H1 (cell line): ENCODE measurements at places on chromosomes 5 and 9. TPM values are rescaled to one million over a fixed set of nuclear protein-coding genes. Genes with fewer than 3 reads are reported as not detected.

The OMD gene
- total RNA-seq, result not detected in 2 replicates

The HRH2 gene
- total RNA-seq, result 8.1 and 9.3 TPM in 2 replicates

The RNF224 gene
- total RNA-seq, result 0.17 TPM in 1 of 2 replicates, not detected in the other

The SPDL1 gene
- 44.5 and 45.5 TPM in 2 replicates for total RNA-seq

The IL4 gene
- not detected in 2 replicates for total RNA-seq

The PCDHGA7 gene
- 0.73 and 1.1 TPM in 2 replicates for total RNA-seq

The SLCO6A1 gene
- total RNA-seq, result 0.54 and 0.56 TPM in 2 replicates

The HSPB3 gene
- not detected in 2 replicates for total RNA-seq

The OR1J4 gene
- not detected in 2 replicates for total RNA-seq

DNA sequence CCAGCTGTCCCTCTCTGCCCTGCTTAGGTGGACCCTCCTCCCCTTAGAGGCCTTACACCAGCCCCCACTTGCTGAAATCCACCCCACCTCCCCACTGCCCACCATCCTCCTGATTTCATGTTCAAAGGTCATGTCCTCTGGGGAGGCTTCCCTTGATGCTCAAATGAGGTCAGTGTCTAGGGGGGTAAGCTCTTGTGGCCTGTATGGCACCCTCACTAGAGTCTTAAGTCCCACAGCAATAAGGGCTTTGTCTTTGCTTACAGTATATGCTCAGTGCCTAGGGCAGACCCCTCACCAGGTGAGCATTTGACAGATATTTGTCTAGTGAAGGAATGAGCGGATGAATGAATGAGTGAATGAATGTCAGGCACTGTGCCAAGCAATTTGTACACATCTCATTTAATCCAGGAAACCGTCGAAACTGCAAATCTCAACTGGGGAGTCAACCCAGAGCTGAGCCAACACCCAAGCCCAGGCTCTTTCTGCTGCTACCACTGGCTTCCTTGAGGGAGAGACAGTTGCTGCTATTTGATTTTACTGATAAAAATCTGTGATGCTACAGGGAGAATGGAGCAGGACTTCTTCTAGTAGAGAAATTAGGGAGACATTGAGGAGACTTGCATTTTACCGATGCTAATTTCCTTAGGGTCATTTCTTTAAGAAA lies 101.9 kb downstream of the IQGAP2 start:
- H3K4me1 ChIP-seq, result peaks cover 9% of the 10 kb centered on the region
- DNase-seq, result no peak
- no peaks in the 10 kb centered on the region for H3K27me3 ChIP-seq
- H3K4me3 ChIP-seq, result no peak overlapping the region
- H3K27ac ChIP-seq, result no peak overlapping the region
- H3K36me3 ChIP-seq, result no peaks in the 10 kb centered on the region

DNA sequence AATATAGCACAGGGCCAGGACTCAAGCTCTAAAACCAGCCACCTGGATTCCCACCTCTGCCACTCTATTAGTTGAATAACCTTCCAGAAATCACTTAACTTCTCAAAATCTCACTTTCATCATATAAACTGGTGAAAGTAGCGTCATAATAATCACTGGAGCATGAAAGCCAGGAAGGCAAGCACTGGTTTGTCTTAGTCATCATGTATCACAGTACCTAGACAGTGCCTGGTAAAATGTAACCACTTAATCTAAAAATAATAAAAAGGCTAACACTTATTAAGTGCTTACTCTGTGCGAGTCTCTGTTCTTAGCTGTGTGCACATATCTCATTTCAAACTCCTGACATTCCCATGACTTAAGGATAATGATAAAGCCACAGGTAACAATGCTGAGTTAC lies 109.4 kb downstream of the ASTN2 start:
- H3K27me3 ChIP-seq, result no peaks in the 10 kb centered on the region
- DNase-seq, result no peak
- no peaks in the 10 kb centered on the region; the same call in 1 of the 2 replicates for H3K4me1 ChIP-seq
- no peak overlapping the region for H3K4me3 ChIP-seq

- no peak for DNase-seq
- no peaks in the 10 kb centered on the region for H3K36me3 ChIP-seq
- no peak overlapping the region for H3K27ac ChIP-seq
- no peaks in the 10 kb centered on the region for H3K4me1 ChIP-seq
- H3K27me3 ChIP-seq, result no peaks in the 10 kb centered on the region
- H3K4me3 ChIP-seq, result no peak overlapping the region
Observed at GRCh38 chr9:99851500-99851822, 29.8 kb downstream of the NR4A3 start.

DNA sequence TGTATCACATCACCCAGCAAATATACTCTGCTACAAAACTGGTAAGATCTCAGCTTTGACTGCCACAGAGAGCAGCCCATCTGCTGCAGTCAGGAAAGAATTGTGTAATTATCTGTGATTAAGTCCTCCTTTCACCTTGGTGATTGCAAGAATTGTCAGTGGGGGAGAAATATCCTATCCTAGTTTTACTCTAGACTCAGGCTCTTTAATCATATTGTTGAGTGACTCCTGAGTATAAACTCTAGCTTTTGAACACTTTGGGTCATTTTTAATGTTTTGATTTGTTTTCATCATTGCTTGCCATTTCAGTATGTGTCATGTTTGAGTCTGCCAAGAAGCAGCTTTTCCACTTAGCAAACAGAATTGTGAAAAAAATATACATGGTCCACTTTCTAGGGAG lies 32.1 kb downstream of the VCAN start:
- no peaks in the 10 kb centered on the region for H3K4me1 ChIP-seq
- H3K27ac ChIP-seq, result no peak overlapping the region
- H3K27me3 ChIP-seq, result no peaks in the 10 kb centered on the region
- DNase-seq, result no peak

GRCh38 chr9:20513126-20513913 lies 109.0 kb downstream of the MLLT3 start:
- H3K36me3 ChIP-seq, result no peaks in the 10 kb centered on the region
- no peaks in the 10 kb centered on the region for H3K27me3 ChIP-seq
- H3K27ac ChIP-seq, result no peak overlapping the region
- no peak for DNase-seq
- H3K4me1 ChIP-seq, result no peaks in the 10 kb centered on the region

DNA sequence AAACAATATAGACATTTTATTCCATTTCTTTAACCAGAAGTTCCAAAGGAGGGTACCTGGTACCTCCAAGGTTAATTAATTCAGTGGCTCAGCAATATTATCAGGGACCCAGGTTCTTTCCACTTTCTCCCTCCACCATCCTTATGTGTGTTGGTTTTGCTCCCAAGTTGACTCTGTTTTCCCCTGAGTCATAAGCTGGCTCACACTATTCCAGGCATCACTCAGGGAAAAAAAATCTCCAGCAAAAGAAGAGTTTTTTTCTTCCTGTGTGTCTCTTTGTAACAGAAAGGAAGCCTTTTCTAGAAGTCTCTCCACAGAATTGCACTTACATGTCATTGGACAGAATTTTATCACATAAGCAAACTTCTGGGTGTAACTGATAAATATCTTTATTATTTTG lies 31.2 kb upstream of the GALNT10 start:
- H3K36me3 ChIP-seq, result no peaks in the 10 kb centered on the region
- H3K27me3 ChIP-seq, result no peaks in the 10 kb centered on the region
- H3K4me1 ChIP-seq, result peaks cover 2% of the 10 kb centered on the region; the same call in 1 of the 2 replicates

DNA sequence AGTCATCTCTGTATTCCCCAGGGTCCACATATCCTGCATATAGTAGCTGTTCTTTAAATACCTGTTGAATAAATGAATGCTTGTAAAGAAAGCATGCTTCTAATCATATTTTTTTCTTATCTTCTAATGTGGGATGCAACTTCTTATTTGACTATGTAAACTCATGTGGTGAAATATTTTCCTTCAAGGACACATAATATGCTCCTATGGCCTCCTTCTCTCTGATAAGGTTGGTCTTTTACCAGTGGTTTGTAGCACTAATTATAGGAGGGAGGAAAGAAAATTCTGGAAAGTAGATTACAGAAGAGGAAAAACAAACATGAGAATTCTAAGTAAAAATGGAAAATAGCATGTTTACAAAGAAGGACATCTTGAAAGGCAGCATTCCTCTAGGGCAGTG lies 28.6 kb upstream of the C5orf63 start:
- DNase-seq, result no peak
- H3K27me3 ChIP-seq, result no peaks in the 10 kb centered on the region

- no peaks in the 10 kb centered on the region for H3K27me3 ChIP-seq
- no peak overlapping the region for H3K27ac ChIP-seq
- H3K4me3 ChIP-seq, result no peak overlapping the region
- DNase-seq, result no peak
- H3K4me1 ChIP-seq, result no peaks in the 10 kb centered on the region
- H3K36me3 ChIP-seq, result peaks cover 2% of the 10 kb centered on the region; the same call in 1 of the 2 replicates
Observed at GRCh38 chr5:90518661-90519060, 10.7 kb downstream of the LYSMD3 start.

- H3K4me3 ChIP-seq, result no peak overlapping the region
- no peak overlapping the region for H3K27ac ChIP-seq
- H3K27me3 ChIP-seq, result no peaks in the 10 kb centered on the region
- DNase-seq, result no peak
- H3K4me1 ChIP-seq, result peaks cover 16% of the 10 kb centered on the region
- peaks cover 2% of the 10 kb centered on the region; the same call in 1 of the 2 replicates for H3K36me3 ChIP-seq
Observed at GRCh38 chr9:38003230-38003629, 65.8 kb downstream of the SHB start.

- H3K4me3 ChIP-seq, result no peak overlapping the region
- DNase-seq, result no peak
- no peaks in the 10 kb centered on the region for H3K4me1 ChIP-seq
Observed at GRCh38 chr5:13766236-13766635, 178.3 kb downstream of the DNAH5 start.

GRCh38 chr9:94867842-94868312 lies 141.4 kb downstream of the AOPEP start:
- no peaks in the 10 kb centered on the region for H3K27me3 ChIP-seq
- no peaks in the 10 kb centered on the region for H3K36me3 ChIP-seq
- no peak overlapping the region for H3K27ac ChIP-seq

DNA sequence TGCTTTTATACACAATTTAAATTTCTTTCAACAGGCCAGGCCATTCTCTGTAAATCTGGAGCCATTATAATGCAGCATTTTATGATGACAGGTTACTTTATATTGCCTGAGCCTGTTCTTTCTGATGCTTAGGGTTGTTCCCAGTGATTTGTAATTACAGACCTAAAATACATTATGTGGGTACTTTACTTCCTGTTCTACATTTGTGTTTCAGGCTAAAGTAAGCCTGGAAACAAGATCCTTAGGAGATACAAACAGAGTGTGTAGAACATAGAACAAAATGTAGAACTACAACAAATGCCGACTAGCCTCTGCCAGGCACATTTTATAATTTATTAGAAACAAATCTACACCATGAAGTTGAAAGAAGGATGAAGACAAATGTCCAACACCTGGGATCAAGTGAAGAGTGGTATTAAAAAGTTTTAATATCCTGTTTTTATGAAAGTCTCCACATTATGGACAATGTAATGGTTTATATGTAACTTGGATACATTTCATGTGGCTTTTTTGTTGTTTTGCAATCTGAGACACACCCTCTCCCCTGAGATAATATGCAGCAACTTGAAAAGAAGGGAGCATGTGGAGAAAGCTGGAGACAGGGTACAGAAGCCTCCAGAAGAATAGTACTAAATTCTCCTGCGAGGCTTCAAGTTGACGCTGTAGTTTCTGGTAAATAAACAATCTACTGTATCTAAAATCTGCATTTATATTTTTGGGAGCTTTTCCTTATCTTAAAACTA lies 46.9 kb downstream of the VCAN start:
- peaks cover 65% of the 10 kb centered on the region for H3K36me3 ChIP-seq
- H3K4me1 ChIP-seq, result no peaks in the 10 kb centered on the region
- H3K27me3 ChIP-seq, result peaks cover 1% of the 10 kb centered on the region
- no peak for DNase-seq

DNA sequence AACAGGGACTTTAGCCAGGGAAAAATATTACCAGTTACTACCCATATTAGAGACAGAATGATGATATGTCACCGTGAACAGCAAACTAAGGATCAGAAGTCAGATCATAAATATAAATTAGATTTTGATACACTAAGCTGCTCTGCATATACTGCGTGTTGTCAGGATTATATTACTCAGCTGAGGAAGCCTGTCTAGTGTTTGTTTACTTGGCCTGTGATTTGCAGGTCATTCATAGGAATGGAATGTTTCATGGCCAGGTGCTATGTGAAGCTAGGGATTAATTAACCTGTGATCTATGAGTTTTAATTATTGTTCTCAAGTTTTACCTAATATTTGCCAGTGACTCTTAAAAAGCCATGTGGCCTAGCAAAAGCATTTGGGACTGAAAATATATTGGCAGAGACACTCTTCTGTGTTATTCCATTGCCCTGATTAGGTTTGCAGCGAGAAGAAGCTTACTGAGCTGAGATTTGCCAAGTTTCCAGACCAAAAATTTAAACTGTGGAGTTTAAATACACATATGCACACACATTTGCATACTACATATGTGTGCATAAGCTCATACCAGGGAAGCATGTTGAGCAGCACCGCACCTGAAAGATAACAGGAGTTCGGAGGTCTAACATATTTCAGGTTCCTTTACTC lies 496.3 kb upstream of the GRIA1 start:
- no peaks in the 10 kb centered on the region for H3K27me3 ChIP-seq
- H3K36me3 ChIP-seq, result no peaks in the 10 kb centered on the region
- H3K4me1 ChIP-seq, result no peaks in the 10 kb centered on the region
- H3K4me3 ChIP-seq, result no peak overlapping the region

DNA sequence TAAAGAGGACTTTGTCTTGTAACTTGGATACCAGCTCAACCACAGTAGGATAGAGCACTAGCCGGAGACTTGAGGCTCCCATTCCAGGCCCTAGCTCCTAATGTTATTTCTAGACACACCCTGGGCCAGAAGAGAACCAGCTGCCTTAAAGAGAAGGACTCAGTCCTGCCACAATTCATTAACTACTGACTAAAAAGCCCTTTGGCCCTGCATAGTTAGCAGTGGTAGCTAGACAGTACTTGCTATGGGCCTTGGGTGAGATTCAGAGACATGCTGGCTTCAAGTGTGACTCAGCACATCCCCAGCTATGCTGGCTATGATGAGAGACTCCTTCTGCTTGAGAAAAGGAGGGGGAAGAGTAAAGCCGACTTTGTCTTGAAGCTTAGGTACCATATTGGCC lies 47.3 kb downstream of the TMEM167A start:
- H3K27me3 ChIP-seq, result no peaks in the 10 kb centered on the region
- no peak overlapping the region for H3K4me3 ChIP-seq
- no peaks in the 10 kb centered on the region for H3K36me3 ChIP-seq
- H3K27ac ChIP-seq, result no peak overlapping the region
- DNase-seq, result no peak
- H3K4me1 ChIP-seq, result peaks cover 7% of the 10 kb centered on the region; the same call in 1 of the 2 replicates

DNA sequence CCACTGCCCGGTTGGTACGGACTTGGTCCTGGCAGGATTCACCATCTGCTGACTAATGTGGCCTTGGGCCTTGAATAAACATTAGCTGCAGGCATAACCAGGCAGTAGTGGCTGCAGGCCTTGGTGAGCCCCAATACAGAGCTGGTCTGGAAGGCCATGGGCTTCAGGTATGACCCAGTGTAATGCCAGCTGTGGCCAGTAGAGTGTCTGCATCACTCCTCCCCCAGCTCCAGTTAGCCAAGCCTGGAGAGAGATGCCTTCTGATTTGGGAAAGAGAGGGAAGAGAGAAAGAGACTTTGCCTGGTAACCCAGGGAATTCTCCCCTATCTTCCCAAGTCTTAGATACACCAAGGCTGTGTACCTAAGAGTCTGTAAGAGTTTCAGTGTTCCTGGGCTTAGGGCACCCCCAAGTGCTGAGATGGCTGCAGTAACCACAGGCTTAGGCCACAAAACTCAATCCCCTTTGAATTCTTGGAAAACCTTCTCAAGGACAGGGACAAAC lies 5.6 kb upstream of the C5 start:
- H3K27me3 ChIP-seq, result no peaks in the 10 kb centered on the region
- H3K27ac ChIP-seq, result no peak overlapping the region
- no peak overlapping the region for H3K4me3 ChIP-seq

- H3K27ac ChIP-seq, result no peak overlapping the region
- no peak overlapping the region for H3K4me3 ChIP-seq
- no peaks in the 10 kb centered on the region for H3K4me1 ChIP-seq
- DNase-seq, result peak; percentile 15
- no peaks in the 10 kb centered on the region for H3K27me3 ChIP-seq
- H3K36me3 ChIP-seq, result no peaks in the 10 kb centered on the region
Observed at GRCh38 chr5:147935032-147935431, 28.7 kb upstream of the C5orf46 start.
